ENCODE measurements at places on chromosomes 1 and 21.

GRCh38 chr1:156491151-156491949, 9.2 kb downstream of the MEF2D start:
- DNase-seq = no peak

DNA sequence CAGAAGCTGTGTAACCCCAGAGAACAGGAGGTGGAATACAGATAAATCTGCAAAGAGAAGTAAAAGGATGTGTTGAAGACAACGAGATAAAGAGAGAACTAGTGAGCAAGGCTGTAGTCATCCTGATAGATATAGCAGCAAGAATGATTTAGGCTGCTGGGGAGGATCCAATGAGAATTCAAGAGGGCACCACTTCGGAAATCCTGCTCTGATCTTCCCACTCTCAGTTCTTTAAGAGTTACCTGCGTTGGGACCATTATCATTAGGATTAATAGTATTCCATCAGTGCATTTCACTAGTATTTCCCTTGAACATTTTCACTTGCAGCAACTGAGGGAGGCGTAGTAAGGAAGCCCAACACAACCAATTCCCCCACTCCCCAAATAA, at the start of gene BRINP3:
Gene BRINP3 (minus strand): TSS at position 103 of the 387 bp plus-strand sequence.
- no peak for DNase-seq

DNA sequence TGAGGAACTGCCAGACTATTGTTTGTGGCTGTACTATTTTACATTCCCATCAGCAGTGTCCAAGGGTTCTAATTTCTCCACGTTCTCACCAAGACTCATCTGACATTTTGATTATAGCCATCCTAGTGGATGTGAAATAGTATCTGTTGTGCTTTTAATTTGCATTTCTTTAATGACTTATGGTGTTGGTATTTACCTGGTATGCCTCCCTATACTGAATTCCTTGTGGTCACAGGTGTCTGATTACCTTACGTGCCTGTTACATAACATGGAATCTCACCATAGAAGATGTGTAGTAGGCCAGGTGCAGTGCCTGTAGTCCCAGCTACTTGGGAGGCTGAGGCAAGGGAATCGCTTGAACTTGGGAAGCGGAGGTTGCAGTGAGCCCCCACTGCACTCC, 13.5 kb downstream of the ZYG11A start:
- no peak for DNase-seq

- DNase-seq = no peak
Measured at GRCh38 chr1:2248854-2249558, 20.9 kb downstream of the SKI start.

- DNase-seq = no peak
Measured at GRCh38 chr1:110340207-110340468, 961 bp downstream of the RBM15 start.

GRCh38 chr1:34708106-34708505, 46.7 kb upstream of the GJB5 start:
- DNase-seq = no peak

GRCh38 chr1:177053648-177054047, 110.9 kb downstream of the ASTN1 start:
- no peak for DNase-seq

DNA sequence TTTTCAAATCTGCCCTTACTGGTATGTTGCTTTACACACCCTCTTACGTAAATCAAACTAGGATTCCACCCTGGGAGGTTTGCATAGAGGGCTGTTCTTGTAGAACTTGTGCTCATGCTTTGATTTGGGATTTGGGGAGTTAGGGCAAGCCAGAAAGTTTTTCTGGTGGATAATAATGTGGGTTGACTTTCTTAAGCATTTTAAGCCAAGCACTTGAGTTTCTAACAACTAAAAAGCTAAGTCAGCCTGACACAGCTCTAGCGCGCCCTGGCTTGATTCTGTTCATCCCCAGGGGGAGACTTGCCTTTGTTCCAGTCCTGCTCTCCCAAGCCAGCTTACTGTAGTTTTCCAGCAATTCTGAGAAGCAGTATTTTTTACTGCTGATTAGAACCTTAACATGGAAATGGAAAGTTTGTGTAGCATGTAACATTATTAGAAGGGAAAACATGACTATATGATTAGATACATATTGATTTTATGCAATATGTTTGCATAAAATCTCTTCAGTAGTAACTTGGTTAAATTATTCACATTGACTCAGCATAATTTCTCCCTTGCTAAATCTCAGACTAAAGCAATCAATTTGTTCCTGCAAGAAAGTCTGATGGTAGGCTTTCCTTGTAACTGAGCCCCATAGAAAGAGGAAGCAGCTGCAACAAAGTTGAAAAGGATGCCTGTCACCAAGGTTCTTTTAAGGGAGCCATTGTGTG, 11.0 kb upstream of the PGD start:
- DNase-seq = no peak

DNA sequence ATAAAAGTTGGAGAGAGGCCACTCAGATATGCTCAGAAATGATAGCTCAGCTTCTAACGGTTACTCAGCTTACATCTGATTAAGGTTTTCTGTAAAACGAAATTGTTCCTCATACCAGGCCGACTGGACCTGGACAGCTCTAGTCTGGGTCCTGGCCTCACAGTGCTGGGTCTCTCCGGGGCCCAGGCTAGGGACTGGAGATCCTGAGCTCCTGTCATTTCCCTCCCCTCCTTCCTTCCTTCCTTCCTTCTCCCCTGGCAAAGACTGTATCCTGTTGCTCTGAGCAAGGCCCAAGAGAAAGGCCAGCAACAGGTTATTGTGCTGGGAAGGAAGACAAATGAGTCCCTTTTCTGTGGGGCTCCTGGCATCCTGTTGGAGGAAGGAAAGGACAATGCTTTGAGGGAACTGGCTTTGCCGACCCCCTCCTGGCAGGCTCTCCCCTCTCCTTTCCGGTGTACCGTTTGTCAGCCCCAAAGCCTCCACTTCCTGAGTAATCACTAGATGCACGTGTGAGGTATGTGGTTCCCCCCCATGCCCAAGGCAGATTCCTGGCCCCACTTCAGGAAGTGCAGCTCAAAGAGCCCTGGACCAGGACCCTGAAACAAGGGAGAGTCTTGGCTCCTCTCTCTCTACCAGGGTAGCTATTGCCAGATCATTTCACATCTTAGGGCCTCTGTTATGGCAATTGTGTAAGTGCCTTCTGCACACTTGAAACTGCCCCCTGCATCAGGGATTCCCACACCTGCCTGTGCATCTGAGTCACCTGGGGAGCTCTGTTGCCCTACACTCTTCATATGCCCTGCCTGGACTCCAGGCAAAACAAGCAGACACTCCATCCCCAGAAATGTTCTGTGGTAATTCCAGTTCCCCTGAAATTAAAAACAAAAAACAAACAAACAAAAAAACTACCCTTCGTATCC, 212.7 kb upstream of the FGGY start:
- no peak for DNase-seq

- no peak for DNase-seq
Measured at GRCh38 chr21:35203093-35203977, 154.2 kb upstream of the RUNX1 start.

DNA sequence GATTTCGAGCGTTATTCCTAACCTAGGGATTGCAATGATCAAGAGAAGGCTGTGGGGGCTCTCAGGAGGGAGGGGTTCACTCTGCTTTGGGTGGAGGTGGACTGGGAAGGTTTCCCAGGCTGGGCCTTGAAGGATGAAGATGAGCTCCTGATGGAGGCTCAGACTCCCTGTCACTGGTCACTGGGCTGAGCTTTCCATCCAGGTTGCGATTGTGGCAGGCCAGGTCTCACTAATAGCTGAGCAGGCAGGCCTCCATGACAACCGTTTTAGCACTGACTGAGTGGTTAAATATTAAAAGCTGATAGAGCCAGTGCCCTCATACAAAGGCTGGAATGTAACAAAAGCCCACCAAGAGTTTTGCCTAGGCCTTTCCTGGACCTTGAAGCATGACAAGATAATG, 36.2 kb upstream of the EFCAB14 start:
- no peak for DNase-seq

DNA sequence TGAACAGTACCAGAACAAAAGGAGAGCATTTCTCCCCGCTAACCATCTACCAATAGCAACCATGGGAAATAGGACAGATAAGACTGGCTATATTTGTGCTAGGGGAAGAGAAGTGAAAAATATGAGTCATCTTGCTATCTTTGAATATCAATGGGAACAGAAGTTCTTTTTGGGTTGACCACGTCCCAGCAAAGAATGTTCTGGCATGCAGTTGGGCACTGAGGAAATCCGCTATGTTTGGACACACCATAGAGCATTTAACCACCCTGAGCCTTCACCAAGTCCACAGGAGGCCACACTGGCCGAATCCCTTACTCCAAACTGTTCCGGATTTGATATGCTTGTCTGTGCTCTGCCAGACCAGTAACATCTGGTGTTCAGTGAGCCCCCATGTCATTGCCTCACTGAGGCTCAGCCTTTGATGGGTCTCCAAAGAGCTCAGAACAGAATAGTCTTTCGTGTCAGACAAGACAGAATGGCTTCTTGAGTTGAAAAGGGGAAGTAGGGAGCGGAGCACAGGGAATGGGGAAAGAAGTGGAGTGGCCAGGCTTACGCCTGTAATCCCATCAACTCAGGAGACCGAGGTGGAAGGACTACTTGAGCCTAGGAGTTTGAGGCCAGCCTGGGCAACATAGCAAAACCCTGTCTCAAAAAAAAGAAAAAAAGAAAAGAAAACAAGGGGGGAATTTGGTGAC, 81.4 kb downstream of the SMYD2 start:
- DNase-seq = no peak

- DNase-seq = no peak
Measured at GRCh38 chr1:57162607-57163261, 196.9 kb upstream of the C8B start.

DNA sequence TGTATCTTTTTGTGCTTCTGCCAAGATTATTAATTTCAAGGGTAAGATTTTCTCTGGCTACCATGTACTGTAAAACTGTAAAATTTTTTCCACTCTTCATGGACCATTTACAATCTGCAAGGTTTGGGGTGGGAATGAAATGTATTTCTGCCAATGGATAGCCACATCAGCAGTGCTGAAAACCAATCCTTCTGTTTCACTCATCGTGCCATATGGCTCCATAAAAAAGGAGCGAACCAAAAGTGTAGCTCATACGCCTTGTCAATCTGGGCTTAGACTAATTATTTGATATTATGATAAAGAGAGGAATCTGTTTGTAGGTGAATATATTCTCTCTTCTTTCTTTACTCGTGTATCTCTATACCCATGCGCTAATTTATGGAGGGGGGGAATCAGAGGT, 3.0 kb upstream of the SLC44A5 start:
- no peak for DNase-seq

DNA sequence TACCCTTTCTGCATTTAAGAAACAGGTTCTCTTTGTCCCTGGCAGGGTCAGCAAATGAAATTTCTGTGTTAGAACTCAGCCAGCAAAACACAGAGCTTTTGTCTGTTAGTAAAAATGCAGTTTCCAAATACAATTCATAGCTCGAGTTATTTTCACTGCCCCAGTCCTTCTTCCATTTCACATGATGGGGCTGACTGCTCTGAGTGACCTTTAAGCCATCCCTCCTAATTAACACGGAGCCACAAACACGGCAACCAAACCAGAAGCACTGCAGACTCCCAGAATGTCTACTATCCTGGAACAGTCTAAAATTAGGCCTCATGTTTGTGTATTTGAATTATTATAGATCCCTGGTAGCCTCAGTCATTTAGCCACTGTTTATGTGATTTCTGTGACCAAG, 99.1 kb upstream of the RGS4 start:
- DNase-seq = no peak

DNA sequence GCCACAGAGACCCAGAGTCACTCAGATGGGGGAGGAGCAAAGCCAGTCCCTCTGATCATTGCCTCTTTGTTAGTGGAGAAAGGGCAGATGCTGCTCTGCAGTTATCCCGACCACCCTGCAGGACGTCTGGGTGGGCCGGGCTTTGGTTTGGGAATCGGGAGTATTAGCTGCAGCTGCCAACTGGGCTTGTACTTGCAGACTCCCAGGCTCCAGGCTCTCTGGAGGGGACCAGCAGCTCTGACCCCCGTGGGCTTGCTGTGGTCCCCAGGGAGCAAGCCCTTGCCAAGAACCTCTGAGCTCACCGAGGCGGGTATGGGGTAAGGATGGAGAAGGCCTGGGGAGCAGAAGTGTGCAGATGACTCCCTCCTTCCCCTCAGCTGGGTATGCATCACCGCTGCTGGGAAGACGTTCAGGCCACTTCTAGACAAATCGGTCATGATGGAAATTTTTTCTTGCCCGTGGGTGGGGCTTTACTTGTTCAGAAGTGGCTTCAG, 21.6 kb downstream of the MAPKAPK2 start:
- no peak for DNase-seq

GRCh38 chr1:84367219-84367618, 31.1 kb upstream of the DNASE2B start:
- no peak for DNase-seq

DNA sequence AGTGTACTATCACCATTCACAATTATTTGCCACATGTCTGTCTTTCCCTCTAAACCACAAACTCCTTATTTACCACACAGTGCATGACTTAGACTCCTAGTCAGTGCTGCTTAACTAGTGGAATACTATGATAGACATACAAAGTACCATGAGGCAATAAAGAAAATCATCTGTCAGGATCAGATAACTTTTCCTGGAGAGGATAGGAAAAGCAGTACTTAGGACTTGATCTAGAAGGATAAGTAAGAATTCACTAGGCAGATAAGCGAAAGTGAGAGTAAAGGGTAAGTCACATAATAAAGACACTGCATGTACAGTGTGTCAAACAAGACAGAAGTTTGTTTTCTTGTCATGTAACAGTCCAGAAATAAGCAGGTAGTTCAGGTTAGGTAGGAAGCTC, 21.2 kb upstream of the TSPAN1 start:
- no peak for DNase-seq

GRCh38 chr1:58921342-58921741, 137.5 kb upstream of the JUN start:
- DNase-seq = no peak

DNA sequence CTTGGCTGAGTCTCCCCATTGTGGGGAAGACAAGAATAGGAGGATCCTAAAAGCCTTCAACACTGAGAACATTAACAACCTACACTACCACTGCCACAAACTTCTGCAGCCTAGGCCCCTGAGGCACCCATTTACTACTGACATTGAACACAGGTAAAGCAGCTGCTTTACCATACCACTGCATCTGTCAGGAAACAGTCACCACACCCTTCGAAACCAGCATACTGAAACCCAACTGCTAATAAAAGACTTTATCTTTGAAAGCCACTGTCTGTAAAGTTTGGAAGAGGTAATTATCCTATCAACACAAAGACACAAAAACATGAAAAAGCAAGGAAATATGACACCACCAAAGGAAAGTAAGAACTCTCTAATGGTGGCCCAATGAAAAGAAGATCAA, 7.4 kb downstream of the IFNAR1 start:
- no peak for DNase-seq

DNA sequence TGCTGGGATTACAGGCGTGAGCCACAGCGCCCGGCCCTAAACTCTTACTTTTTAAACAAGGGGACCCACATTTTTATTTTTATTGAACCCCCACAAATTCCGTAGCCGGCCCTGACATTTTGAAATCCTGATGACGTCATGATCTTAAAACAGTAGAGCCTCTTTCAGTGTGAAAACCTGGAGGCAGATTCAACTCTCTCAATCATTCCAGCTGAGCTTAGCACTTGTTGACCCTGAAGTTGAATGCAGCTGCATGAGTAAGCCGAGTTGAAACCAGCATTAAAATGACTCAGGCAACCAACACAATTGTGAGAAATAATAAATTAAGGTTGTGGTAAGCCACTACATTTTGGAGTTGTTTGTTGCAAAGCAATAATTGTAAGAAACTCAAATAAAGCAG, 93.9 kb upstream of the ADGRL4 start:
- DNase-seq = no peak
